ENCODE measurements at places on chromosomes 7 and 10. TPM values are rescaled to one million over a fixed set of nuclear protein-coding genes. Genes with fewer than 3 reads are reported as not detected.

CPA4 gene
- polyA plus RNA-seq, result 21.5 TPM

GRCh38 chr7:143299840-143300239 lies 11.7 kb downstream of the CASP2 start:
- DNase-seq, result no peak

GRCh38 chr7:7701527-7701926 lies 16.9 kb downstream of the RPA3 start:
- DNase-seq, result no peak

- no peak for DNase-seq
Observed at GRCh38 chr10:50850578-50851230, 34.7 kb downstream of the A1CF start.

- DNase-seq, result no peak
Observed at GRCh38 chr7:155637155-155637554, 7.3 kb upstream of the RBM33 start.

- no peak for DNase-seq
Observed at GRCh38 chr7:134942690-134943466, 43.4 kb upstream of the AGBL3 start.

NFKB2 gene
- 33.3 TPM for polyA plus RNA-seq

GRCh38 chr7:4226524-4226882 lies 455.6 kb upstream of the FOXK1 start:
- DNase-seq, result no peak

PPP1R17 gene
- not detected for polyA plus RNA-seq

- DNase-seq, result no peak
Observed at GRCh38 chr7:33784000-33784399, 121.3 kb upstream of the BMPER start.

GRCh38 chr10:33422471-33423153 lies 88.1 kb upstream of the NRP1 start:
- no peak for DNase-seq

IFIT5 gene
- polyA plus RNA-seq, result 12.4 TPM

MYL7 gene
- not detected for polyA plus RNA-seq

DNA sequence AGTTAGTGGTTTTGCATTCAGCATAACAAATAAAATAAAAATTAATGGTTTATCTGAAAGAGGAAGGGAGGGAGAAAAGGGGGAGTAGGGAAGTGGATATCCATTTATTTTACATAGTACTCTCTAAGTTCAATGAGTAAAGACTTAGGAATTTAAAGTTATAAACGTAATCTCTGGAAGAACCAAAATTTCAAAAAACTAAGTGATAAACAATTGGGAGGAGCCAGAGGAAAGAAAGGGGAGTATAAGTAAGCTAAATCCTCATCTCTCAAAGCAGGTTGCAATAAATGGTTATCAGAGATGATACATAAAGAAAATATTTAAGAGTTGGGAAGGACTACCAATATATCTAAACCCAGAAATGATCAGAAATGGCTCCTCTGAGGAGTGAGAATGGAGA lies 46.4 kb downstream of the ANK3 start:
- DNase-seq, result no peak

KCP gene
- polyA plus RNA-seq, result 0.03 TPM

DNA sequence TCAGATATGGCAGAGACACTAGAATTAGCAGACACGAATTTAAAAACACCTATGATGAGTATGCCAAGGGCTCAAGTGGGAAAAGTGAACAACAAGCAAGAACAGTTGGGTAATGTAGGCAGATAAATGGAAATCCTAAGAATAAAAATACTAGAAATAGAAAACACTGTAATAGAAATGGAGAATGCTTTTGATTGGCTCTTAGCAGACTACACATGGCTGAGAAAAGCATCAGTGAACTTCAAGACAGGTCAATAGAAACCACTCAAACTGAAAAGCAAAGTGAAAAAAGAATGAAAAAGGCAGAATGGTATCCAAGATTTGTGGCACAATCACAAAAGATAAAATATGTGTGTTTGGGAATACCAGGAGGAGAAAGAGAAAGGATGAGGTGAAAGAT lies 82.3 kb downstream of the WDR37 start:
- DNase-seq, result no peak

DNA sequence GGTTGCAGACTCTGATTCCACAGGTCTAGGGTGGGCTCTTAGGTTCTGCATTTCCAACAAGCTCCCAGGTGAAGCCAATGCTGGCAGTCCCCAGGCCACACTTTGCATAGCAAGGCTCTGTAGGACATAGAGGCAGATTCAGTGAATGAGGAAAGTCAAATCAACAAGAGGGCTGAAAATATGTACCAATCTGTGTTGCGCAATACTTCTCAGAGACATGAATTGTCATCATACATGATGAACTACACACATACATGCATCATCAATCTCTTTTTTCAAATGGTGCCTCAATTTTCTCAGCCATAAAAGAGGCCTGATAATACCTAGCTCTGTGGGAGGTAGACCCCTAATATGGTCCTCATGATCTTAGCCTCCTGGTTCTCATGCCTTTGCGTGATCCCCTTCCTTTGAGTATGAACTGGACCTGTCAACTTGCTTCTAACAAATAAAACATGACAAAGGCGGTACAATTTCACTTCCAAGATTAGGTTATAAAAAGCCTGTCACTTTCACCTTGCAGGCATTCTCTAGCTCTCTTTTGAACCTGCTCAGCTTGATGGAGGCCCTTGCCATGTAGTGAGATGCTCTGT lies 49.0 kb downstream of the PIK3CG start:
- no peak for DNase-seq

- DNase-seq, result no peak
Observed at GRCh38 chr7:104836976-104837375, 177.0 kb upstream of the KMT2E start.

- no peak for DNase-seq
Observed at GRCh38 chr10:12221323-12222298, 25.6 kb downstream of the CDC123 start.

CNOT4 gene
- 5.6 TPM for polyA plus RNA-seq

LIPK gene
- not detected for polyA plus RNA-seq

DNA sequence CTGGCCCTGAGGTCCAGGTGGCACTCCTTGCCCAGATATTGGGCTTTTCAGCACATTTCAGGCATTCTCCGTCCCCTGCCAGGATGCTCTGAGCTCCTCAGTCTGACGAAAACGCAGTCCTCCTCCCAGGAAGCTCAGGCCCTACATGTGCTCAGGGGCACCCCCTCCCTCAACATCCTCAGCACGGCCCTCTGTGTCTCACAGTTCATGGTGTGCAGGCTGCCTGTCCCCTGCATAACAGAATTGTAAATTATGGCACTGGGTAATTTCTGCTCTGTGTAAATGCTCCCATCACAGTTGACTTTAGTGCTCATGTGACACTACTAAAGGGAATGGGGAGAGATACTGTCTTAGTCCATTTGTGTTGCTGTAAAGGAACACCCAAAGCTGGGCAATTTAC lies 563.8 kb downstream of the DNAJB6 start:
- DNase-seq, result no peak

DNA sequence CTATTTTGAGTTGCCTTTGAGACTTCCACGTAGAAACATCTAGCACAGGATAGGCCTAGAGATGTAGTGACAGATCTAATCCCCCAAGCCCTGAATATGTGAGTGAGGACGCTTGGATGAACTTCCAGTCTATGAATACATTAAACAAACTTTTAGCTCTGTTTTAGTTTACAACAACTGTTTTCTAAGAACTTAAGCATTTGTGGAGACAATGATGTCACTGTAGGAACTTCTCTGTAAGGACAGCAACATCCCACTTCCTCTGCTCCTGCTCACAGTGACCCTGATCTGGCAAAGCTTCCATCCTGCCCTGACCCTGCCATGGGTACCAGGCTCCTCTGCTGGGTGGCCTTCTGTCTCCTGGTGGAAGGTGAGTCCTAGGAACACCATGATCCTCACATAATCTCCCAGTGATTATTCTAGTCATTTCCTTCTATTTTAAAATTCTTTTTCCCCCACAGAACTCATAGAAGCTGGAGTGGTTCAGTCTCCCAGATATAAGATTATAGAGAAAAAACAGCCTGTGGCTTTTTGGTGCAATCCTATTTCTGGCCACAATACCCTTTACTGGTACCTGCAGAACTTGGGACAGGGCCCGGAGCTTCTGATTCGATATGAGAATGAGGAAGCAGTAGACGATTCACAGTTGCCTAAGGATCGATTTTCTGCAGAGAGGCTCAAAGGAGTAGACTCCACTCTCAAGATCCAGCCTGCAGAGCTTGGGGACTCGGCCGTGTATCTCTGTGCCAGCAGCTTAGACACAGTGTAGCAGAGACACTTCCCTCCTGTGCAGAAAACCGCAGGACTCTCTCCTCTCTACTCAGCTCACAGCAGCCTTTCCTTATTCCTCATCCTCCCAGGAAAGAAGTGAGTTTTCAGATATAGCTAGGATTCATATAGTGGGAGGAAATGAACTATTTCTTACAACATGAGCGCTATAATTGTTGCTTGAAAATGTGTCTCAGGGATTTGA lies 194.4 kb upstream of the PRSS1 start:
- DNase-seq, result no peak

GSTK1 gene
- 152 TPM for polyA plus RNA-seq

- DNase-seq, result no peak
Observed at GRCh38 chr10:62177111-62177510, 91.5 kb downstream of the RTKN2 start.

DNA sequence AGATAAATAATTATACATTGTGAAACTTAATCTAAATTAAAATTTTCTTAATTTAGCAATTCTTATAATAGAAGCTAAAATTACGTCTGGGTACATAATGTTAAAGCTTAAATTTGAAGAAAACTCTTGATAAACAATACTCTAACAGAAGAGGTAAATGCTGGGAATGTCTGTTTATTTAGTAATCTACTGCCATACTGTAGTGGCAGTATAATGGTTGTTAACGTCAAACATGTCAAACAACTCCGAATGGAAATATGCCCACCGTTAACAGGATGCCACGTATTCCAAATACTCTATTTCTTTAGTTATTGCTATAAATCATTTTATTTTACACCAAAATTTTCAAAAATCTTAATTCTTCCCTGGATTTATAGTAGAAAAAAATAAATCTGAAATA lies 40.0 kb upstream of the PTPN12 start:
- DNase-seq, result no peak

- DNase-seq, result peak; percentile 64
Observed at GRCh38 chr7:117777335-117778142, 95.7 kb downstream of the CTTNBP2 start.

BMS1 gene
- polyA plus RNA-seq, result 10.4 TPM

GRCh38 chr7:30462179-30462578 lies 16.4 kb downstream of the NOD1 start:
- no peak for DNase-seq

PTPRN2 gene
- polyA plus RNA-seq, result not detected

OPN1SW gene
- polyA plus RNA-seq, result not detected

- peak; percentile 58 for DNase-seq
Observed at GRCh38 chr7:47453093-47454061, 128.5 kb downstream of the TNS3 start.

GRCh38 chr10:101967713-101968112 lies 88.3 kb downstream of the ARMH3 start:
- DNase-seq, result peak; percentile 46

GRCh38 chr10:76049581-76050290 lies 618.3 kb downstream of the LRMDA start:
- DNase-seq, result no peak

VPS26A gene
- polyA plus RNA-seq, result 30.8 TPM

DNA sequence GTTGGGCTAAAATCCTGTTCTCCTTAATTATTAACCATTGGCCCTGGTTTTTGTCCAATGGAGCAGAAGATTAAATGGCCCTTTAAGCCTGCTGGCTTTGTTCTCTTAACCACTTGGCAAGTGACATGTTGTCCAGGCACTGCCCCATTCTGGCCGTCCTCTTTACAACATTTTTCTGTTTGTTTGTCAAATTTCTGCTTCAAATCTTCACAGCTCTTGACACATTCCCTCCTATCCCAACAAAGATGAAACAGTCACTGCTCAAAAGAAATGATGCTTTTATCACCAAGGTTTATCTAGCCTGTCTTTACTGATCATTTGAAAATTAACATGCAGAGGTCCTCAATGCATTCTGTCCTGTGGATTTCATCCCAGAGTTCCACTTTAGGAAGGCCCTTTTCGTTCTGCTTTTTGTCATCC lies 700.4 kb downstream of the KCNMA1 start:
- no peak for DNase-seq

GRCh38 chr10:80279146-80279545 lies 10.3 kb downstream of the MAT1A start:
- DNase-seq, result no peak

GRCh38 chr7:150958597-150958996 lies 19.5 kb downstream of the KCNH2 start:
- no peak for DNase-seq

GRCh38 chr10:127013691-127014473 lies 108.7 kb downstream of the DOCK1 start:
- no peak for DNase-seq

- DNase-seq, result no peak
Observed at GRCh38 chr7:2068693-2069471, 163.9 kb downstream of the MAD1L1 start.

TRPV5 gene
- polyA plus RNA-seq, result not detected

DNA sequence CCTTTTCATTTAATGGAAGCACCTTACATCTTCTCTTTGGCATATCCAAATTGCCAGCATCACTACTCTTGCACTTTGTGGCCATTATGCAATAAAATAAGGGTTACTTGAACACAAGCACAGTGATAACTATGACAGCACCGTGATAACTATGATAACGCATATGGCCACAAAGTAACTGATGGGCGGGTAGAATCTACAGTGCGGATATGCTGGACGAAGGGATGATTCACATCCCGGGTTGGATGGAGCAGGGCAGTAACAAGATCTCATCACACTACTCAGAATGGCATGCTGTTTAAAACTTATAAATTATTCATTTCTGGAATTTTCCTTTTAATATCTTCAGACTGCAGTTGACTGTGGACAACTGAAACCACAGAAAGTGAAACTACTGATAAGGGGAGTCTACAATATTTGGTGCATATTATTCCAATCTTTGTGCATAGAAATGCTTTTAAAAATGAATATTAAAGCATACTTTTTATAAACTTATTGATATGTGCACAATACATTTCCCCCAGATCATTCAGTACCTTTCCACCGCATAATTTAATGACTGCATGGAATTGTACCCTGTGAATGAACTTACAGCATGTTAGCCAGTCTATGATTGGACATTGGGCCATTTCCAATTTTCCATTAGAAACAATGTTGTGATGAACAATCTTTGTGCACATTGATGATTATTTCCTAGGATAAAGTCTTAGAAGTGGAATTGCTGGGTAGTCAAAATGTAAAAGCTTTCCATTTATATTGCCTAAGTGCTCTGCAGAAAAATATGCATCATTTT lies 136.4 kb downstream of the WNT2 start:
- no peak for DNase-seq
